Activated T-cell treated with anti-CD3 and anti-CD28 coated beads, Interleukin-2, amount 50 U/mL, for 48 hours (primary cell): ENCODE measurements at places on chromosomes 12 and 14.

- peak; percentile 82 for DNase-seq
Observed at GRCh38 chr14:54565785-54566409, 1.0 kb upstream of the SAMD4A start.

DNA sequence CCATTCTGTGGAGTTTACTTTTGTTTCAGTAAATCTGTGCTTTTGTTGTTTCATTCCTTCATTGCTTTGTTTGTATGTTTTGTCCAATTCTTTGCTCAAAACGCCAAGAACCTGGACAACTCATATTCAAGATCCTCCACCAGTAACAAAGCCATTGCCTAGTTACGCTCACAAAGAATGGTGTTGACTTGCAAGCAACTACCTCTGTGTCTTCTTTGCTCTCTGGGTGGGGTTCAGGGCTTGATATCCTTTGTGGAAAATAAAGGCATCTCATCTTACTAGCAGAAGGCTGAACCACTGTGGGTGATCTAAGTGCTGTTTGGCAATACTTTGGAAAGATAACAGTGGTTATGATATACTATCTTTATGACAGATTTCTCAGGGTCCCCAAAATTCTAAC lies 233.4 kb upstream of the ABCD2 start:
- DNase-seq = no peak

- no peak for DNase-seq
Observed at GRCh38 chr14:100454437-100454836, 131.3 kb downstream of the SLC25A47 start.

DNA sequence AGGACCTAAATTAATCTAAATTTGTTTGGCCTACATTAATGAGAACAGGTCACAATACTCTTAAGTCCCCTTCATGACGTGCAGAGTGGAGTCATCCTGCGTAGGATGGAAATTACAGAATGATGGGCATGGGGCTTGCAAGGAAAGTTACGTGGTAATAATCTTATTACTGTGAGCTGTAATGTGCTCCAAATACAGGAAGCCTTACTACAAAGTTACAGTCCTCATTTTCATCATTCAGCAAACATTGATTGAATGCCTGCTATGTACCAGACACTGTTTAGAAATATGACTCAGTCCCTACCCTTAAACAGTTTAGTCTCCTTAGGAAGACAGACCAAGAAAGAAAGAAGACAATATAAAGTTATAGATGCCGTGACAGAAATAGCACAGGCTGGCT lies 9.4 kb downstream of the HIGD1C start:
- no peak for DNase-seq

DNA sequence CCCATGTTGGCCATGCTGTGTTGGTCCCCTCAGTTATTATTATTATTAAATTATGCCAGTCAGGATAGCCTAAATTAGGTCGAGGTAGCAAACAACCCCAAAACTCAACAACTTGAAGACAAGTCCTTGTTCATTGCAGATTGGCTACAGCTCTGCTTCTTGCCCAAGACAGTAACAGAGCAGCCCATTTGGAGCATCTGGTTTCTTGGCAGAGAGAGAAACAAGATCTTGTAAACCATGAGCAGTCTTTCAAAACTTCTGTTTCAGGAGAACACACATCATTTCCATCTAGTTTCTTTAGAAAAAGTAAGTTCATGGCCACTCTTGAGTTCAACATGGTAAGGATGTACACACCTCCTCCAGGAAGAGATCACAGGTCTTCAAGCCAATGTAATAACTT lies 52.3 kb downstream of the E2F7 start:
- DNase-seq = no peak
